ENCODE measurements at places on chromosomes 5 and 9.

GRCh38 chr9:32161720-32162119, 222.7 kb upstream of the ACO1 start:
- no peak for DNase-seq

DNA sequence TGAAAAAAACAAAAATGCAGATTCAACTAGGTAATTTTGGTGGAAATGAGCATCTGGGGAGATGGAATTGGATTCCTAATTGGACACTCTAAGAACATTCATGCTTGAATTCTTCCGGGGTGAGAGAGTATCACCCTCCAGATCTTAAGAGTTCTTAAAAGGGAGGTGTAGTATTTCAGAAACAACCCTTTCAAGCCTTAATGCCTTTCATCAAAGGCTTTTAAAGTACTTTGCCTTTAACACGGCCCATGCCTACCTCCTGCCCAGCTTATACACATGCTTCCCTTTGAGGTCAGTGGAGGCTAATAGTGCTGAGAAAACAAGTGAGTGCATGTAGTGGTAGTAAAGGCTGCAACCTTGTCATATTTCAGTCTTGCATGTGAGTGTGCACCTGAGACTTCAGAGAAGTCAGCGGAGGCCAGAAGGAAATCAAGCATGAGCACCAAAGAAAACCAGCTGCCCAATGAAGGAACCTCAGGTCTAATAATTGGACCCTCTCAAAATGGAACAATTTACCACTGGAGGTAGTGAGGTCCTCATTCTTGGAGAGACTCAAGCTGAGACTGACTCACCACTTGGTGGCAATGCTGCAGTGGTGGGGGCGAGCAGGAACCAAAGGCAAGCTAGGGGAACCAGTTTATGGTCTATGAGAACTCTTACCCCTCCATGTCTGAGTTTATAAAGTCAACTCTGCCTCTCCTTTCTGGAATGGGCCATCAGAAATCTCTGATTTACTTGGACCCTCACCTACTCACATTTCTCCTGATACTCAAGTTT, 98.4 kb upstream of the GDNF start:
- no peak for DNase-seq

GRCh38 chr9:73237140-73237539, 85.5 kb downstream of the ANXA1 start:
- DNase-seq, result no peak

DNA sequence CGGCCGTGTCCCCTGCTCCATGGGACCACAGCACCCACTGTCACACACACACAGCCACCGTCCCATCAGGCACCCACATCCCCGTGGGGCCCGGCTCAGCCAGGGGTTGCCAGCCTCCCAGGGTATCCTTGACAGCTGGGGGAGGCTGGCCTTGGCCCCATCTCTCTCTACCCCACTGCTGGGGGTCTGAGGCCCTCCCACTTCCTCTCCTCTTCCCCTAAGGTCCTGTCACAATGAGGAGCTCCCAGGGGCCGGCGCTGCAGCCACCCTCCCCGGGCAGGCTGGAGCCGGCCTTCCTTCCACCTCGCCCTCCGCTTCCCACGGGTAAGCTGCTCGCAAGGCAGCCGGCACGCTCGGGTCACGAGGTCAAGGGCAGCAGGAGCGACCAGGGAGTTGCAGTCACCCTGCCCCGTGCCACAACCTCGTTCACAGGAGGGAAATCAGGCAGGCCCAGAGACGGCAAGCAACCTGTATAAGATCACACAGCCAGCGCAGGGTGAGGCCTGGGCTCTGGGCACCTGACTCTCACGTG, 38.6 kb upstream of the NOTCH1 start:
- DNase-seq, result no peak

DNA sequence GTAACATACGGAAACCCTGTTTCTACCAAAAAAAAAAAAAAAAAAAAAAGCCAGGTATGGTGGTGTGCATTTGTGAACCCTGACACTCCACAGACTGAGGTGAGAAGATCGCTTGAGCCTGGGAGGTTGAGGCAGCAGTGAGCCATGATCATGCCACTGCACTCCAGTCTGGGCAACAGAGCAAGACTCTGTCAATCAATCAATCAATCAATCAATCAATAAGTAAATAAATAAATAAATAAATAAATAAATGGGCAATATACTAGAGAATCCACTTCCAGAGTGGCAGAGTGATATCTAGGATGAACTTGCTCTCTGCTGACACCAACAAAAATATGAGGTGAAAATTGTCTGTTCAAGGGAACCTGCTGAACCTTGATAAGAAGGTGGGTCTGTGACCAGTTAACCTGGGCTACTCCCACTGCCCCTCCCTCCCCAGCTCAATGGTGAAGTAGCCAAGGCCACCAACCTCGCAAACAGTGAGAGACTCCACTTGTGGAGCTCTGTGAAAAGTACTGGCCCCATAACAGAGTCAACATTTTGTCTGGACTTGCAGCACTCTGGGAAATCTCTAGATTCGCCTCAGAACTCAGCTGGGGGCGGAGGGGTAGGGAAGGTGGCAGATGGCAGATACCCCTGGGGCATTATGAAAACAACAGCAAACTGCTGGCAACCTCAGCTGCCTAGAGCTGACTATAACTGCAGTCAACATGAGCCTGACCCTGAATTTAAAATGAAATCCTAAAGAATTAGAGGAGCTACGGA, 163.7 kb downstream of the ROR2 start:
- DNase-seq, result no peak

GRCh38 chr5:2912741-2913140, 161.3 kb upstream of the IRX2 start:
- DNase-seq, result no peak

DNA sequence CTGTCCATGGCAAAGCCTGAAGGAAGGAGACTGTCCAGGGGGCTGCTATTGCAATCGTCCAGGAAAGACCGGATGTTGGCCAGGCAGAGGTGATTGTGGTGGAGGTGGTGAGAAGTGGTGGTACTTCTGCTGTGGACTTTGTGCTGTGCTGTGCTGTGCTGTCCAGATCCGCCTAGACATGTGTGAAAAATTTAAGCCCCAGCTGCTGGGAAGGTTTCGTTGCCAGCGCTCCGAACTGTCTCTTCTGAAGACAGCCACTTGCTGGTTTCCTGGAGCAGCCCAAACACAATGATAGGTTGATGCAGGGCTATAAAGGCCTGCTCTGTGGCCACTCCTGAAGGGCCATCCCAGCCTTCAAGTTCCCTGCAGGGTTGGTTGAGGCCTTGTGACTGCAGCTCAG, 223.0 kb upstream of the MPDZ start:
- DNase-seq, result no peak

DNA sequence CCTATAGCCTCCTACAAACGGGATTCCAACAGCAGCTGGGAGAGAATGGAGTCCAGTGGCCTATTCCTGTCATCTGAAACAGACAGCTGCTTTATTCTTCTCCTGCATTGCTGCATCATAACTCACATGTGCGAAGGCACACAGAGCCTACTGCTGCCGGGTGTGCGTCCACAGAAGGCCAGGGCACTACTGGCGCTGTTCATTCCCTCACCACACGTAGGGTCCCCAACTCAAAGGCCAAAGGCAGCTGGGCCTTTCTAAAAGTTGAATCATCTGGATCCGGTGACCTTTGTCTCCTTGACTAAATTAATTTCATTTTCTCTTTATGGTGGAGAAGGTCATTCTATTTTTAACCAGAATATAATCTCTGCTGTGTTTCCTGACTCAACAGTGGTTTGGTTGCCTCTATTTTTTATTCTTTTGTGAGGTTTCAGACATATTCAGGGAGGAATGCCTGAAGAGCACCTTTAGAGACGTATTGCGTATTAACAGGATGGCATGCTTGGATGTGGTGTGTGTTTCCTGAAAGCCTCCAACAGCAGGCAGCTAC, 10.8 kb upstream of the SPATA24 start:
- DNase-seq, result no peak

DNA sequence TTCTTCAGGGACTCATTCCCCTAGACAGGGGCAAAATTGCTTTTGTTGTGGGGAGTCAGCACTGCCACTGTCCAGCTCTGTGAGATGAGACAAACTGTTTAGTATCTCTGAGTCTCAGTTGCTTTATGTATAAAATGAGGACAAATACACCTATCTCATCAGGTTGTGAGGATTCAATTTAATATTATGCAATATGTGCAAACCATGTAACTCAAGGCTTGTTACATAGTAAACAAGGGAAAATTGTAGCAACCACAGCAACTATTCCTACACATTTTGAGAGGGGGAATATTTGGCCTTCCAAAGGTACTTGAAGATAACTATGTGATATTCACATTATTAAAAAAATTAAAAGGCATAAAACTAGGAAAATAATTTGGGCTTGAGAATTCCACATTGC, 411.9 kb upstream of the SLC30A5 start:
- no peak for DNase-seq

GRCh38 chr9:89642789-89643188, 38.0 kb downstream of the GADD45G start:
- no peak for DNase-seq

DNA sequence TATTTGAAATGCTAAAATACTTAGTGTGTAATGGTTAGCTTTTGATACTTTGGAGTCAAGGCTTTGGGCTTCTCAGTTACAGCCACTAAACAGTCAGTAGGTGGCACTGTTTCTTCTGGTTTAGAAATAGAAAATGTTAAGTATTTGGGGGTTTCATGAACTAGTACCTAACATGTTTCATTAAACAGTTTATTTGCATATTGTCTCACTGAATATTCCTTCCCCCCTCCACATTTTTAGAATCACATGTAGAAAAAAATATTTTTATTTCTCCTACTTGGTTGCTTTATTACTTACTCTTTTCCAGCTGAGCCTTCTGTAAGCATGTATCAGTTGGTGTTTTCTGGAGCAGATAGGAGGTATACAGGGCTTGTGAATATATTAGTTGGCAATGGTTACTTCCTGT, 48.0 kb downstream of the IPO11 start:
- no peak for DNase-seq

DNA sequence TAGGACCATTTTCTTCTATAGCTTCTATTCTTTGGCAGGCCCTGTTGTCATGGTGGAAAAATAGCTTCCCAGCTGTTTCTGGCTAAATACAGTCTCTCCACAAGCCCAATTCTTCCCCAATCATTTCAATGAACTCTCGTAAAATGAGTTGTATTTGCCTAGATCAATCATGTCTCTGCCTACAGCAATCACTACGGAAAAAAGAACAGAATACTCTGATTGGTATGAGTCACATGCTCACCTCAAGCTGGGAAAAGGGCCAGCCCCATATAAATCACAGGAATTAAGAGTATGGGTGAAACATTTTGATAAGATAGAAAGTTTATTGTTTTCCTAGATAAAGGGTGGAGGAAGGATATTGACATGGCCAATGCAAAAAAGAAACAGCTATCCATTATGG, 711.4 kb downstream of the EFNA5 start:
- DNase-seq, result no peak

- no peak for DNase-seq
Observed at GRCh38 chr9:84759300-84759750, 89.8 kb downstream of the NTRK2 start.

DNA sequence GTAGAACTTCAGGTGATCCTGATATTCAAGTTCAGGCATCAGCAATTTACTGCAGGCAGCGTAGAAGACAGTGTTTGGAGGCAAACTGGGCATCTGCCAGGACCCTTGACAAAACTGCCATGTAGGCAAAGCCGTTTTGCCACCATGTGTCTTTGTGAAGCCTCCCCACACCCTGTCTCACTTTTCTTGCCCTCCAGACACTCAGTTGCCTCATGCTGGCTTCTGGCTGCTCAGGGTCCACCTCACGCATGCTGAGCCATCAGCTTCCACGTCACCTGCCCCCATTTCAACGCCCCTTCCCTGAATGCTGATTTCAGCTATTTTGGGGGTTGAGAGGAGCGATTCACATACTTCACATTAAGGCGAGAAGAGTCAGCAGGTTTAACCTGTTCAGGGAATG, 165.2 kb upstream of the KLF9 start:
- no peak for DNase-seq

DNA sequence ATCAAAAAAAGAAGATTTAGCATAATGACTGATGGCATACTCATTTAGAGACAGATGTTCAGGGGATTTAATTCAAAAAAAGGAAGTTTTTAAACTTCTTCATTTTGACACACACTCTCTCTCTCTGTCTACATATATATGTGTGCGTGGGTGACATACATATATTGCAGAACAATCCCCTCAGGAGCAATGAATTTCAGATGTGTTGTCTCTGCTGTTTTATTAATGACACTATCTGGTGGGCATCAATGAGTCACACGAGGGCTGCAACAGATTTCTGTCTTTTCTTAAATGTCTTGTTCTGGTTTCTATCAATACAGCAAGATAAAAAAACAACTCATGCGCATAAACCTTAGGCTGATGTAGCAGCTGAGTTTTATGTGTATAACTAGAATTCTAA, 123.5 kb upstream of the SLCO6A1 start:
- DNase-seq, result no peak

DNA sequence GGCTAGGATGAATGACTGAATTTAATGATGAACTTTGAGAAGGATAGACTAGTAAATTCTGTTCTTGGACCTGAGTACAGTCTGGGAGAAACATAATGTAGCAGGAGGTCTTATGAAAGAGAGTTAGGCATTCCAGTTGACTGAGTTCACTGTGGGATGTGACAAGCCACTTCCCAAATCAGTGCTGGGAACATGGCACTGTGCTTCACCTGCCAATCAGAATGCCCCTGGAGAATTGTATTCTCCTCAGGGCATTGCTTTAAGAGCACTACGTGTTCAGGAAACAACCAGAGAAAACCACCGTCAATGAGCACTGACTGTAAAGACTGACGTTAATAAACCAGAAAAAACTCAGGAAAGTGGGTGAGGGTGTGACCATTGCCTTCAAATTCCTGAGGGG, 1.2 kb downstream of the CCDC107 start:
- no peak for DNase-seq

DNA sequence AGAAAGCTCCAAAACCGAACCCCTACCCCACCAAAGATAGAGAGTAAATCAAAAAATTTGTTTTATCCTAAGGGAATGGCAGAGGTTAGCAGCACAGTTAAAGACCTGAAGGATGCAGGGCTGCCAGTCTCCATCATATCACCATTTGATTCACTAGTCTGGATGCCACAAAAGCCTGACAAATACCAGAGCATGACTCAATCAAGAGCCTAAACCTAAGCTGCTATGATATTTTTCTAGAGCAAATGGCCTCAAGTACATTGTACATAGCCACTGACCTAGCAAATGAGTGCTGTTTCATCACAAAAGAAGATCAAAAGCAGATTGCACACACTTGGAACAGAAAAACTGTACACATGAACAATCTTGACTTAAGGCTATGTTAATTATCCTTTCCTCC, 48.0 kb downstream of the DPYSL3 start:
- no peak for DNase-seq

- DNase-seq, result no peak
Observed at GRCh38 chr5:640461-641330, 28.6 kb downstream of the CEP72 start.

DNA sequence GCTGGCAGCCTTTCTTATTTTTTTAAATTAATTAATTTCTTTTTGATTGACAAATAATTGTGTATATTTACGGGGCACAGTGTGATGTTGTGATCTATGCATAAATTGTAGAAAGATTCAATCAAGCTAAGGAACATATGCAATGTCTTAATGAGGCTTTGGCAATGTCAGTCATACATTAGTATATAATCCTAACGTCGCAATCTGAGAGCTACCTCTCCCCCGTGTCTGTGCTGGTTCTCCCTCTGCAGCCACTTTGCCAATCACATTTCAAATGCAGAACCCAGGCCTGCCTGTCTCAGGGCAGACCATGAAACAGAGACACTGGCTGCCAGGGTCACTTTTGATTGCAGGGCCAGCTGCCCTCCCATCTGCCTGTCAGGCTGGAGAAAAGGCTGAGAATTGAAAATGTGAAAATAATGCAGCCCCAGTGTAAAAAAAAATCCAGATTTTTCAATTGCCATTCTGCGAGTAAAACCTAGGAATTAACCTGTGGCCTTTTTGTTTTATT, 56.3 kb downstream of the SLC24A2 start:
- no peak for DNase-seq

- DNase-seq, result no peak
Observed at GRCh38 chr5:132417889-132418485, 48.5 kb downstream of the SLC22A5 start.

Measured in stimulated activated CD8-positive, alpha-beta memory T cell treated with anti-CD3 and anti-CD28 coated beads, Interleukin-2, amount 100 ng/mL, for 1 hour (primary cell).